Neural crest cell (in vitro differentiated cells): ENCODE measurements at places on chromosomes 1 and 21. TPM values are rescaled to one million over a fixed set of nuclear protein-coding genes. Genes with fewer than 3 reads are reported as not detected.

- H3K27me3 ChIP-seq = no peaks in the 10 kb centered on the region
- no peaks in the 10 kb centered on the region for H3K36me3 ChIP-seq
- peaks cover 23% of the 10 kb centered on the region for H3K4me1 ChIP-seq
- DNase-seq = no peak
- no peak overlapping the region for H3K4me3 ChIP-seq
Measured at GRCh38 chr1:59445040-59445439, 148.1 kb downstream of the FGGY start.

DNA sequence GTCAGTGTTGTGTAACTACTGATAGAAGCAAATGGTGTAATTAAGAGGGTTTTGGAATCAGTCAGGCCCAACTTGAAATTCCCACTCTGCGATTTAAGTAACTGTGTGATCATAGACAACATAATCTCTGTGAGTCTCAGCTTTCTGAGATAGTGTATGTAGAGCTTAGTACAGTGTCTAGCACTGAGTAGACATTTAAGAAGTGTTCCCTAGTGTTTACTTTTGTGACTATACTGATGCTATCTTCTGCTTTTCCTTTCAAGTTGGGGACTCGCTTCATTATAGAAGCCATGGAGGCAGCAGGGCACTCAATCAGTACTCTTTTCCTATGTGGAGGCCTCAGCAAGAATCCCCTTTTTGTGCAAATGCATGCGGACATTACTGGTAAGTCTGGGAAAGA lies 147.7 kb upstream of the HOOK1 start:
- H3K27me3 ChIP-seq = no peaks in the 10 kb centered on the region
- peaks cover 73% of the 10 kb centered on the region for H3K4me1 ChIP-seq
- DNase-seq = no peak
- peaks cover 6% of the 10 kb centered on the region for H3K36me3 ChIP-seq

DNA sequence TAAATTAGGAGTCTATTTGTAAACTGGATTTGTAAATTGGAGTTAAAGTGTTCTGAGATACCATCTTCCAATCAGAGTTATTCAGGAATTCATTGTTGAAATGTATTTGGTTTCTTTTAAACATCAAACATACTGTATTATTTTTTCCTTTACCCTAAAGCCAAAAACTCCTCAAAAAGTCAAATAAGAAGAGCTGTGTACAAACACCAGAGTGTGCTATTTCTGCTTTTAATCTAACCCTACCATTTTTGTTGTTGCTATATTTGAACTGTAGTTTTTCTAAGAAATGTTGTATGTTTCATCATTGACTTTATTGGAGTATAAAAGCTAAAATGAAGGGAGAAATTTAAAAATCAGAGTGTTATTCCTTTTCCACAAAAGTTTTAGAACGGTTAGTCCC lies 35.8 kb downstream of the SLC30A7 start:
- H3K4me3 ChIP-seq = no peak overlapping the region
- H3K27me3 ChIP-seq = no peaks in the 10 kb centered on the region
- H3K36me3 ChIP-seq = peaks cover 13% of the 10 kb centered on the region
- H3K27ac ChIP-seq = no peak overlapping the region

DNA sequence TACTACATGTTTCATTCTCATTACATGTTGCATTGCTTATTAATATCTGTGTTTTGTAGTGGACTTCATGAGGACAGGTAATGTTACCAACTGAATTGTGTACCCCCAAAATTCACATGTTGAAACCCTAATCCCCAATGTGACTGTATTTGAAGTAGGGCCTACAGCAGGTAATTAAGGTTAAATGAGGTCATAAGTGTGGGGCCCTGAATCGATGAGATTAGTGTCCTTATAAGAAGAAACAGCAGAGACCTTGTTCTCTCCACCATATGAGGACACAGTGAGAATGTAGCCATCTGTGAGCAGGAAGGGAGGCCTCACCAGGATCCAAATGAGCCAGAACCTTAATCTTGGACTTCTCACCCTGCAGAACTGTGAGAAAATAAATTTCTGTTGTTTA lies 15.0 kb upstream of the IFNAR1 start:
- H3K4me1 ChIP-seq = no peaks in the 10 kb centered on the region
- H3K27ac ChIP-seq = no peak overlapping the region
- DNase-seq = no peak
- no peaks in the 10 kb centered on the region for H3K36me3 ChIP-seq

DNA sequence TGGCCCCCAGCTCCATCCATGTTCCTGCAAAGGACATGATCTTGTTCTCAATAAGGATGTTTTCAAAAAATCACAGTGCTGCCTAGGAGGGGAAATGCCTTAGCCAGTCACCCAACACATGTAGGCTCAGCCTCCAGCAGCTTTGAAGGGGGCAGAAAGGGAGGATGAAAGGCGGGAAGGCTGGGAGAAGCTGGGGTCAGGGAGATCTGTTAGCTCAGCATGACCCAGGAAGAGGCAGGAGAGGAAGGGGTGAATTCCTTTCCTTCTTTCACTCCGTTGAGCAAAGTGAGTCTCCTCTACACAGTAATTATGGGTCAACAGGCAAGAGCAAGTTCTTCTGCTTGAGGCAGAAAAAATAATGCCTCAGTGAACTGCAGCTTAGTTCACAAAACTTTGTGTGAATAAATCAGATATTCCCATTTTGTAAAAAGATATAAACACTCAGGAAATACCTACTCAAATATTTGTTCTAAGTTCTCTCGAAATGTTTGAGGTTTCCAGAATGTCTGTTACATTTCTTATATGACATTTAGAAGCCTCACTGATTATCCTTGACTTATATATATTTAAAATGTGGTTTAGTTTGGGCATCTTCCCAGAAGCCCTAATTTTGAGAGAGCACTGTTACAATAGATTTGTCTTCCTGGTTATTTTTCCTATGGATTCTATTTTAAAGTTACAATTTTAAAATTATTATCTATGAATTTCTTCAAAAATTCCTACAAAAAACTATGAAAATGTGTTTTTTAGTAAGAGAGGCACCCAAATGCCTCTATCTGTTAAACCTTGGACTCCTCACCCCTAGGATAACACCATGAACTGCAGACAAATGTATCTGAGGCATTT lies 116.8 kb downstream of the KCNJ6 start:
- DNase-seq = peak; percentile 6
- peak overlapping the region; percentile 1 for H3K4me3 ChIP-seq
- no peaks in the 10 kb centered on the region for H3K27me3 ChIP-seq
- H3K27ac ChIP-seq = peak overlapping the region; percentile 76
- H3K36me3 ChIP-seq = peaks cover 7% of the 10 kb centered on the region
- H3K4me1 ChIP-seq = peaks cover 24% of the 10 kb centered on the region

DNA sequence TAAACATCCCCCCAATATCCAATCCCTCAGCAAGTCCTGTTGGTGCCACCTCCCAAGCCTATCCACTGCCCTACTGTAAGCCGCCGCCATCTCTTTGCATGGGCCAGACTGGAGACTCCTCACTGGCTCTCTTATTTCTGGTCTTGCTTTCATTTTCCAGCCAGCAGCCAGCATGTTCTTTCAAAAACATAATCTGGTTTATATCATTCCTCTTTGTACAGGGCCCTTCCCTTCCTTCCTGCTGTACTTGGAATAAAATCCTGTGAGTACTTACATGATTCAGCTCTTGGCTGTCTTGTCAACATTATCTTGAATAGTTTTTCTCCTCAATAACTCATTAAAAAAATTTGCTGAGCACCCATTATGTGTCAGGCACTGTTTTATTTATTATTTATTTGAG lies 28.2 kb downstream of the TLR5 start:
- no peak overlapping the region for H3K27ac ChIP-seq
- no peaks in the 10 kb centered on the region for H3K27me3 ChIP-seq
- H3K4me1 ChIP-seq = no peaks in the 10 kb centered on the region

- no peak for DNase-seq
- no peaks in the 10 kb centered on the region for H3K4me1 ChIP-seq
Measured at GRCh38 chr1:237270353-237270752, 228.4 kb downstream of the RYR2 start.

Gene CRYBG2
- 3.8 and 6.3 TPM in 2 replicates for total RNA-seq
